ENCODE measurements at places on chromosomes 1 and 21.

DNA sequence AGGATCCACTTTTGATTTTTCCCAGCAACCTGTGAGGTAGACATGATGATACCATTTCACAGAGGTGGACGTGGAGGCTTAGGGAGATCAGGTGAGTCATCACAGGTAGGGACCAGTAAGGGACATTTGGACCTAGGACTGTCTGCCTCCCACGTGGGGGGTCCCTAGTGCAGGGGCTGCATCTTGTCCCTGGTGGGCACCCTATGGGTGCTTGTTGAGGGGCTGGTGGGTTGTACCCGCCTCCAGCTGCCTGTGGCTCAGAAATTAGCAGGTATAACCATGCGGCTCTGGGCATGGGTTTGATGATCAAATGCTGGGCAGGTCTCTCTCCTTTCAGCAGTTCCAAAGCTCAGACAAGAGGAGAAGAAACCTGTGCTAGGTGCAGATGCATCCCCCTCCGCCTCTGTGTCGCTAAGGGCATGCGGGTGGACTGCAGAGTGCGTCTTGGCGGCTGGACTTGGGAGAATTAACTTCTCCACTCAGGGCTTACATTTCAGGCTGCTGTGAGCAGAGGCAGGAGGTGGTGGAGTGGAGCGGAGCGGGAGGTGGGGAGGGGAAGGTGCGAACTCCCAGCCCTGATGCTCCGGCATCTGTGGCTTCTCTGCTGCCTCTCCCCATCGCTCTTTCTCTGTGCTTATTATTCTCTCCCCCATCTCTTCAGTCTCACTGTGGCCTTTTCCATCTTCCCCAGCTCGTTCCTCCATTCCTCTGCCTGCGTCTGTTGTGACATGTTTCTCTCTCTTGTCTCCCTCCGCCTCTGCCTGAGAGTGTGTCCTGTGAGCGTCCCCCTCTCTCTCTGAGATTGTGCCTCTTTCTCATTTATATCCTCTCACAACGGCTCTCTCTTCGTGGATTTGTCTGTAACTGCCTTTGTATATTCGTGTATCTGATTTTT is 146.8 kb downstream of the PTPRU start:
- no peak for DNase-seq

DNA sequence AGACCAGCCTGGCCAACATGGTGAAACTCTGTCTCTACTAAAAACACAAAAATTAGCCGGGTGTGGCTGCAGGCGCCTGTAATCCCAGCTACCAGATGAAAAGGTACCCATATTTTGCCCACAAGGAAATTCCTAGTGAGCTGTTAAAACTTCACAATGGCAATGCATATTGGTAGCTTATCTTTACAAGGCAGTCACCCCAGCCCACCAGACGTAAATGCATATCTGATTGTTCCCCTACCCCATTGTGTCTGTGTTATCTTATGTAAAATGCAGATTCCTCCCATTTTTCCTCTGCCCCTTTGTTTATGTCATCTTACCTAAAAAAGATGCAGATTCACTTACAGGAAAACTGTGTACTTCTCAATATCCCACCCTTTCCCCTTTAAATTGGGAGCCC is 103.1 kb upstream of the SLC2A1 start:
- no peak for DNase-seq

- no peak for DNase-seq
Observed at GRCh38 chr1:6898974-6899539, 113.8 kb downstream of the CAMTA1 start.

- DNase-seq, result no peak
Observed at GRCh38 chr1:230735447-230735846, 11.7 kb upstream of the CAPN9 start.

DNA sequence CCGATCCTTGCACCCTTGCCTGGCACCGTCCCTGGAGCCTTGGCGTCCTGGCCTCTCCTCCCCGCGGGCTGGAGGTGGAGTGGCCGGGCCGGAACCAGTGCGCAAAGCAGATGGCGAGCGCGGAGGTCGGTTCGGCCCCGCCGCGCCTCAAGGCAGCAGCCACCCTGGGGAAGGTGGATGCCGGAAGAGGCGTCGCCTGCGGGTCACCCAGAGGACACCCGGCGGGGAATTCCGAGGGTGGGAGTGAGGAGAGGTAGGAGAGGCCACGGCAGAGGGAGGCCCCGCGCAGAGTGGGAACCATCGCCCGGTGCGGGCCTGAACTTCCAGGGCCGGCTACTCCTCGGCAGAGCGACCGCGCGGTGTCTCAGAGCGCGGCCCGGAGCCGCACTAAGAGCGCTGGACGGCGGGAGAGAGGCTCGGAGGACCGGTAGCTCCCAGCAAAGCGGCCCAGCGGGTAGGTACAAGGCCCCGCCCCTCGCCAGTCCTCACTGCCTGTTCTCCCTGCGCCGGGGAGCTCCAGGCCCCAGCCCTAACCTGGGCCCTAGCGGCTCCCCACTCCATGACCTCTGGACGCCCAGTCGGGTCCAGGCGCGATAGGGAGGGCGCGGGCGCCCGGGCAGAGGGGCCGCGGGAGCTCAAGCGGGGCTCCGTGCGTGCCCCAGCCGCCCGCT is at the start of gene RNF207:
Gene RNF207, plus strand, starts transcription at position 271 of the 671 bp plus-strand sequence. CDS start 417 bp downstream, outside the sequence.
- no peak for DNase-seq

- DNase-seq, result no peak
Observed at GRCh38 chr1:163924041-163924440, 602.3 kb downstream of the NUF2 start.

DNA sequence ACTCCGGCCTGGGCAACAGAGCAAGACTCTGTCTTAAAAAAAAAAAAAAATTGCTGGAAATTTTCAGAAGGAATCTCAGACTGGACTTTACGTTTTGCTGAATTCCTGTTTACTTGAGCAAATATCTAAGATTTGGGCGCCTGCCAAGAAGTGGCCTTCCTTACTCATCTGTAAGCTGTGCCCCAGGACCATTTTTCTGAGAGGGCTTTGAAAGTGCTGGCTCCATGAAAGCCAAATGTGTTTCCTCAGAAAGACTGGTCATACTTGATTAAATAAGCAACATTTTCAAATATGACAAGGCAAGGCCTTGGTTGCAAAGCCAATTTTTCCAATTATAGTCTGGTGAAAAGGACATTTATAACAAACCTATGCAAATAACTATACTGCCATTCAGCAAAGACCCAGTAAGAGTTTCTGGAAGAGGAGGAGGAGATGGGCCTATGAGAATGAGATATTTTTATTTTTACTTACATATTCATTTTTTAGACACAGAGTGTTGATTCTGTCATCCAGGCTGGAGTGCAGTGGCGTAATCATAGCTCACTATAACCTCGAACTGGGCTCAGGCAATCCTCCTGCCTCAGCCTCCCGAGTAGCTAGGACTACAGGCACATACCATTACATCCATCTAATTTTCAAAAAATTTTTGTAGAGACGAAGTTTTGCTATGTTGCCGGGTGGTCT is 56.3 kb upstream of the HTR1D start:
- no peak for DNase-seq

DNA sequence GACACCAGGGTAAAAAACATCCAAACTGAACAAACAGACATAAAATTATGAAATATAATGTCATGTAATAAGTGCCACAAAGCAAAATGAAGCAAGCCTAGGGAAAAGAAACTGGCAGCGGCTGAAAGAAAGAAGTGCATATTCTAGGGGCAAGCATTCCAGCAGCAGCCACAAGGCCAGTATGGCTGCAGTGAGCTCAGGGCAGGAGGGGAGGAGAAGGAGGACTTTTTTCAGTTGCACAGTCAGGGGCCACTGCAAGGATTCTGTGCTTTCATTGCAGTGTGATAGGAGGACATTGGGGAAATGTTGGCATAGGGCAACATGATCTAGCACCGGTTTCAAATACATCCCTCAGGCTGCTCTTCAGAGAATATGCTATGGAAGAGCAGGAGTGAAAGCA is 263.8 kb downstream of the NEGR1 start:
- DNase-seq, result no peak

DNA sequence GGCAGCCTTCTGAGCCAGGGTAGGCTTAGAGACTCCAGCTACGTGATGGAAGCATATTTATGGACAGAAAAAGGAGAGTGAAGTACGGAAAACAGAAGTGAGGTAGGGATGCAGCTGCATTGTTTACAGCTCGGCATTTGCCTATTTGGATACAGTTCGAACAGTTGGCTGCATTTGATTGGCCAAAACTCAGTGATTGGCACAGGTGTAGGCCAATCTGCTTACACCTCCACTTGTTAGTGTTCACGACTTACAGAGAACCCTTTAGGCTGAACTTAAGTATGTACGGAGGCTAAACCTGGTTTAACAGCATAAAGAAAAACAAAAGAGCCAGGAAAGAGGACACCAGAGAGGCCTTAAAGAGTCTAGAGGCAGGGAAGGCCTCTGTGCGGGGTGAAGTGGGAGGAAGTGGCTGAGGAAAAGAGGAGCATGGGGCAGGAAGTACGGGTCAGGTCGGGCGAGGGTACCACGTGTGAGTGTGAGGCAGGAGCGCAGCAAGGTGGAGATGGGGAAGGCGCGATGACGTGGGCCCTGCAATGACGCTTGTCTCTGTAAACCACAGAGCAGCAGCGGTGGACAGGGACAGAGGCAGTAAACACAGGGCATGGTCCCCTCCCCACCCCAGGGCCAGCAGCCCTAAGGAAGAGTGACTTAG is 32.0 kb downstream of the RSPH1 start:
- DNase-seq, result peak; percentile 37

- DNase-seq, result no peak
Observed at GRCh38 chr1:59013928-59014279, 230.1 kb upstream of the JUN start.

GRCh38 chr1:243723050-243723449 is 127.0 kb downstream of the AKT3 start:
- DNase-seq, result no peak

DNA sequence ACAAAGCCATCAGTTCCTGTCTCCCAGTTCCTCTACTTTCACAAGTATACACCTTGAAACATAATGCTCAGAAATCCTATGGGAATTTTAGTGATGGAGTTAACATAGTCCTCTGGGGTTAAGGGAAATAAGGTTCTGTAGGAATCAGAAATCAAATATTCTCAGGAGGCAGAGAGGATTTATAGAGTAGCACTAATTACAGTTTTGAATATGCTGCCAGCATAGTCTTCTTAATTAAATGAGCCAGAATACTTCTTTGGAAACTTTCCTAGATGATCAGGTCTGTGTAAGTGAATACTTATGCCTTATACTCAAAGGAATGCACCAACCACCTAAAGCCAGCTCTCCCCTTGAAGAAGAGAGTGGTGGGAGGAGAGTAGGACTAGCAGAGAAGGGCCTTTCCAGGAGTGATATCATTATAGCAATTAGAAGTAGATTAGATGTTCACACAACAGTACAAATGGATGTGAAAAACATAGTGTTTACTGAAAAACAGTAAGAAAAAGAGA is 31.4 kb upstream of the DIRAS3 start:
- no peak for DNase-seq

DNA sequence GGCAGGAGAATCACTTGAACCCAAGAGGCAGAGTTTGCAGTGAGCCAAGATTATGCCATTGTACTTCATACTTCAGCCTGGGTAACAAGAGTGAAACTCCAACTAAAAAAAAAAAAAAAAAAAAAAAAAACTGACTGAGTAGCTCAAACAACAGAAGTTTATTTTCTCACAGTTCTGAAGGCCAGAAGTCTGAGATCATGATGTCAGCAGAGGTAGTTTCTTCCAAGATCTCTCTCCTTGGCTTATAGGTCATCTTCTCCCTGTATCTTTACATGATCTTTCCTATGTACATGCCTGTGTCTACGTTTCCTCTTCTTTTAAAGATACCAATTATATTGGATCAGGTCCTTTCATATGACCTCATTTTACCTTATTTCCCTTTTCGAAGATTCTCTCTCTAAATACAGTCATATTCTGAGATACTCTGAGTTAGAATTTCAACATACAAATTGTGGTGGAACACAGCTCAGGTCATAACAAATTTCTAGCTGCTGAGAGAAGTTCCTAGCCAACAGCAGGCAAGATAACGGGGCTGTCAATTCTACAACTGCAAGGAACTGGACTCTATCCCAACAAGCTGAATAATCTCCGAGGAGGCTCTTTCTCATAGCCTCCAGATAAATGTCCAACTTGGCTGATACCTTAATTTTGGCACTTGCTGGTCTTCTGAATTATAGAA is 187.7 kb upstream of the ADAMTS5 start:
- DNase-seq, result no peak

DNA sequence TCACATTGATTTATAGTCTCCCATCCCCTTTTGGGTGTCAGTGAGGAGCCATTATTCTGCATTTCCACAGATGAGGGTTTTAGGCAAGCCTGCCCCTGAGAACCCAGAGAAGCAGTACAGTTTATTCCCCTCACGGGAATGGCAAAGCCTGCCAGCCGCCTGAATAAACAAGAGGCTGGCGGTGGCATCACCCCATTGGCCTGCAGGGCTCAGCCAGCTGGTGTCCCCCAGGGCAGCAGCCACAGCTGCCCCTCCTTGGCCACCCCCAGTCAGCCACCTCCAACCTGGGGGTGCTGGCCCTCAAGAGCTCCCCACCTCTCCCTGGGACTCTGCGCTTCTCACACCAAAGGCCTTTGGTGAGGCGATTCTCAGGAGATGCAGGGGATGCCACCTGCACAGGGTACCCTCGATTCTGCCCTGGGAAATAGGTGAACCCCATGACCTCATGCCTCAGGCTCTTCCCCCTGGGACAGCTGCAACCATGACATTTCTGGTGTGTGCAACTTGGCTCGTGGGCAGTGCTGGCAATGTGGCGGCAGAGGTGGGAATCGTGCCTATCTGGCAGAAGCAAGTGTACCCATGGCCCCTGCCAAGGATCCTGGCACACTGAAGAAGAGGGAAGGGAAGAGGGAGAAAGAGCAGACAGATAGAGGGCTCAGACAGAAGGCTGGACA is 14.0 kb downstream of the OLFML2B start:
- DNase-seq, result no peak

GRCh38 chr1:235068158-235069121 is 60.2 kb downstream of the TOMM20 start:
- DNase-seq, result no peak

GRCh38 chr1:207300970-207301369 is 20.5 kb upstream of the CD55 start:
- no peak for DNase-seq

DNA sequence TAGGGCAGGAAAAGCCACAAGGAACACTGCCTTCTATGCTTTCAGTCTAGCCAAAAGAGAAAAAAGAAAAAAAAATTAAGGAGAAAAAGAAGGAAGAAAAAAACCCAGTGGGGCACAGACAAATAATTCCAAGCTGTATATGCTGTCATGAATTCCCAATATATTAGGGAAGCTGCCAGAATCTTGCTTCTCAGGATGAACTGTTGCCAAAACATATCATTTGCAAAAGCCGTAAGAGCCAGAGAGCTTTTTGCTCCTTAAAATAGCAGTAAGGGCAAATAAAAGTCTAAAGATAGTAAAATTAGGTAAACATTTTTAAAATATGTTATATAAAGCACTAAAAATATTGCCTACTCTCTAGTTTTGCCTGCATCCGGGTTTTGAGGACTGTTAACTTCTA is 52.1 kb downstream of the PGM1 start:
- DNase-seq, result no peak

GRCh38 chr21:42544544-42544943 is 30.9 kb downstream of the SLC37A1 start:
- no peak for DNase-seq

Data from stimulated activated CD8-positive, alpha-beta memory T cell treated with anti-CD3 and anti-CD28 coated beads, Interleukin-7, amount 100 ng/mL, for 1 hour (primary cell).